ENCODE measurements at places on chromosomes 3 and 15.

DNA sequence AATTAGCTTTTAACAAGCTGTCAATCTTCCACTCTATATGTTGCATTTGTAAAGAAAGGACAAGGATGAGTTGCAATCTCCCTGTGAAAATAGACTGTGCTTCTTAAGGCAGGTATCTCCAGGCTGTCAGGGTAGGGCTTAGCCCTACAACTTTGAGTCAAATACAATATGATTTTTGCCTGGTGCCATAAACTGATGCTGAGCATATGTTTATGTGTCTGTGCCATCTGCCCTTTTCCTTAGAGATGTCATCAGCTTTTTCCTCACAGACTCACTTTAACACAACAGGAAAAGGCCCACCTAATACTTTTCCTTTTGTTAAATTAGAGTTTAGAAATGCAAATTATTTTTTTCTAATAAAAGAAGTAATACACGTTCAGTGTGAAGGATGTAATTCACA, 548.3 kb downstream of the NLGN1 start:
- no peaks in the 10 kb centered on the region for H3K36me3 ChIP-seq
- DNase-seq = no peak
- H3K27me3 ChIP-seq = no peaks in the 10 kb centered on the region

GRCh38 chr3:67808906-67809305, 154.5 kb upstream of the SUCLG2 start:
- no peaks in the 10 kb centered on the region for H3K27me3 ChIP-seq
- no peaks in the 10 kb centered on the region for H3K4me1 ChIP-seq
- no peak overlapping the region for H3K4me3 ChIP-seq
- no peaks in the 10 kb centered on the region for H3K36me3 ChIP-seq
- no peak for DNase-seq
- no peak overlapping the region for H3K27ac ChIP-seq

- H3K27me3 ChIP-seq = peaks cover 4% of the 10 kb centered on the region
- no peak for DNase-seq
- no peaks in the 10 kb centered on the region for H3K36me3 ChIP-seq
- no peak within 1 kb of the TSS for H3K27ac ChIP-seq
Measured at GRCh38 chr3:119660474-119661440, at the start of gene POPDC2. TSS of gene POPDC2 (minus strand) at chr3:119660589. CDS start at chr3:119660423, 166 bp downstream.

DNA sequence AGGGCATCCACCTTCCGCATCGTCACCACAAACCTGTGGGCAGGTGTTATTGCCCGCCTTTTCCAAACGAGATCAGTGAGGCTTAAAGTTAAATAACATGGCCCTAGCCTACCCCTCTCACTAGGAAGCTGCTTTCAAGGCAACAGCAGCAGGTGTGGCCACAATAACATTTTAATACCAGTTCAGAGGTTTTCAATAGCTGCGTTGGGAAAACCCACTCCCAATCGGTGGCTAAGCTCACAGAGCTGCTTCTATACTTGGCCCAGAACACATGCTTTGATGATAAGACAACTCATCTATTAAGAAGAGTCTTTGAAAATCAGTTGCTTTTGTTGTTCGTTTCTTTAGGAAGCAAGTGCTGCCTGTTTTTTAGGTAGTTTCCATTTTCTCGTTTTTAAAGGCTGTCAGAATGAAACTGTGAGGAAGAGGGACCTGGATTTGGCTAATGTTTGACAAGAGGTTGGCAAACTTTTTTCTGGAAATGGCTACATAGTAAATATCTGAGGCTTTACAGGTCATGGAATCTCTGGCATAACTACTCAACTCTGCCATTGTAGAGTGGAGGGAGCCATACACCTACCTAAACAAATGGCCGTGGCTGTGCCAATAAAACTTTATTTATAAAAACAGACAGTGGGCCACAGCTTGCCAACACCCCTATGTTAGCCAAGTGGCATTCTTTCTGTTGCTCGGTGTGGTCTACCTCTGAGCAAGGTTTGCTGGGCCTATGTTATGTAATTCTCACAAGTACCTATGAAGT, 179.6 kb downstream of the FEZF2 start:
- H3K27ac ChIP-seq = no peak overlapping the region
- H3K4me1 ChIP-seq = no peaks in the 10 kb centered on the region
- DNase-seq = no peak
- H3K4me3 ChIP-seq = no peak overlapping the region

GRCh38 chr15:41484937-41485625, 8.6 kb upstream of the ITPKA start:
- no peak overlapping the region for H3K4me3 ChIP-seq
- no peak overlapping the region for H3K27ac ChIP-seq
- peaks cover 11% of the 10 kb centered on the region for H3K27me3 ChIP-seq
- peaks cover 15% of the 10 kb centered on the region for H3K4me1 ChIP-seq
- peaks cover 19% of the 10 kb centered on the region for H3K36me3 ChIP-seq

DNA sequence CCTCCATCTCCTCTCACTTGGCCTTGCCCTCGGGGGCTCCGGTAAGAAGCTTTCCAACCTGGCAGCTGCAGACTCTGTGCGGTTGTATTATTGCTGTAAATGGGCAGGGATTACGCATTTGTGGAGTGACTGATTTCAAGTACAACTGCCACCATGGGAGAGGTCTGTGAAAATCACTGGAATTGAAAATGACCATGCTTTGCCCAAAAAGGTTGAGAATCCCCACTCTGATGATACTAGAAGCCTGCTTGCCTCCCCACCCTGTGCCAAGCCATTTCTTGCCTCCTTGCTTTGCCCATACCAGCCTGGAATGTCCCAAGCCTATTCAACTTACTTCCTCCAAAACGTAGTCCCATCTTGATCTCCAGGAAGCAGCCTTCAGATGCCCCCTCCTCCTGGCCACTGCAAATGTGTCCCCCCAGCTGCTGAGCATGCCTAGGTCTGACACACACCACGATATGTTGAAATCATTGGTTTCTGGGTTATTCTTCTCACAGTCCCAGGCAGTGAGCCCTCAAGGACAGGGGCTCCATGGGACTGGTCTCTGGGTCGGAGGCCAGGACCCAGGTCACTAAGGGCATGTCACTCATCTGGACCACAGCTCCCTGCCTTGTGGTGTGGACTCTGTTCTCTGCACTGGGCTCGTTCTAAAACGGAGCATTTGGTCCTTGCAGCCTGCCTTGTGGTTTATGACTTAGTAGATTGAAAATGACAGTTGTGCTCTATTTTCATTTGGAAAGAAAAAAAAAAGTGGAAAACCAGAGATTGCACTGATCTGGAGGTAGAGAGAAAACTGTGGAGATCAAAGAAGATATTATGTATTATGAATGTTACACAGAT, 42.9 kb downstream of the SMAD3 start:
- H3K4me1 ChIP-seq = peaks cover 37% of the 10 kb centered on the region
- no peak overlapping the region for H3K4me3 ChIP-seq
- no peaks in the 10 kb centered on the region for H3K36me3 ChIP-seq

- no peak overlapping the region for H3K4me3 ChIP-seq
- H3K27me3 ChIP-seq = peaks cover 4% of the 10 kb centered on the region
- H3K4me1 ChIP-seq = peaks cover 17% of the 10 kb centered on the region
- H3K36me3 ChIP-seq = no peaks in the 10 kb centered on the region
- DNase-seq = no peak
- H3K27ac ChIP-seq = peak overlapping the region; percentile 85
Measured at GRCh38 chr3:191350396-191351090, 20.2 kb upstream of the UTS2B start.

DNA sequence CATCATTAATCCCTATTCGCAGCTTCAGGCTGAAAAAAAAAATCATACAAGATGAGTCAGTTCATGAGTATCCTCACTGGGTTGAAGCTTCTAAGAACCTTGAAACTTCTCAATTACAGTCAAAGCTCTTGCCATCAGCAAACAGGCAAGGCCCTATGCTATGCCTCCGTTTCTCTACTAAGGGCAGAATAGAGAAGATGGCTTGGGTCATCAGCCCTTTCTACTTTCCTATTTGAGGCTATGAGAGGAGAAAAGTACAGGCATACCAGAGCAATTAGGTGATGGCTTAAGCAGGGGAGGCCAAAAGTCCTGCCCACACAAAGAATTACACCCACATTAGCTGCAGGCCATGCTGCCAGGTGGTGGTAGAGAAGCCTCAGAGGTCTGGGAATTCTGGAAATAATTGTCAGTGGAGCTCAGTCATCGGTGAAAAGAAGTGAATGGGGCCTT, 89.0 kb downstream of the MRPL46 start:
- no peak overlapping the region for H3K27ac ChIP-seq
- DNase-seq = no peak
- no peaks in the 10 kb centered on the region for H3K36me3 ChIP-seq
- no peaks in the 10 kb centered on the region for H3K4me1 ChIP-seq
- no peak overlapping the region for H3K4me3 ChIP-seq

DNA sequence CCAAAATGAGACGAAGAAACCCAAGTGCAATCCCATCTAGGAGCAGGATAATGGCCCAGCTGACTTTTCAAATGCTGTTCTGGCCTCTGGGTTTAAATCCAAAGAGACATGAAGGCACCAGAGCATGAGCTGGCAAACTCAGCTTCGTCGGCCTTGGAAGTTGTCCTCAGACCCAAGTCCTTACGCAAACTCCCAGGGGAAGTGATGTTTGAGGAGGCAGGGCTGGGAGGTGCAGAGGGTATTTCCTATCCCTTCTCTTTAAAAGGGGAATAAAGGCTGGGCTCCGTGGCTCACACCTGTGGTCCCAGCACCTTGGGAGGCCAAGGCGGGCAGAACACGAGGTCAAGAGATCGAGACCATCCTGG, 68.9 kb upstream of the HERC1 start:
- H3K36me3 ChIP-seq = no peaks in the 10 kb centered on the region
- H3K27ac ChIP-seq = no peak overlapping the region
- H3K4me1 ChIP-seq = peaks cover 29% of the 10 kb centered on the region
- DNase-seq = no peak
- no peak overlapping the region for H3K4me3 ChIP-seq
- no peaks in the 10 kb centered on the region for H3K27me3 ChIP-seq

DNA sequence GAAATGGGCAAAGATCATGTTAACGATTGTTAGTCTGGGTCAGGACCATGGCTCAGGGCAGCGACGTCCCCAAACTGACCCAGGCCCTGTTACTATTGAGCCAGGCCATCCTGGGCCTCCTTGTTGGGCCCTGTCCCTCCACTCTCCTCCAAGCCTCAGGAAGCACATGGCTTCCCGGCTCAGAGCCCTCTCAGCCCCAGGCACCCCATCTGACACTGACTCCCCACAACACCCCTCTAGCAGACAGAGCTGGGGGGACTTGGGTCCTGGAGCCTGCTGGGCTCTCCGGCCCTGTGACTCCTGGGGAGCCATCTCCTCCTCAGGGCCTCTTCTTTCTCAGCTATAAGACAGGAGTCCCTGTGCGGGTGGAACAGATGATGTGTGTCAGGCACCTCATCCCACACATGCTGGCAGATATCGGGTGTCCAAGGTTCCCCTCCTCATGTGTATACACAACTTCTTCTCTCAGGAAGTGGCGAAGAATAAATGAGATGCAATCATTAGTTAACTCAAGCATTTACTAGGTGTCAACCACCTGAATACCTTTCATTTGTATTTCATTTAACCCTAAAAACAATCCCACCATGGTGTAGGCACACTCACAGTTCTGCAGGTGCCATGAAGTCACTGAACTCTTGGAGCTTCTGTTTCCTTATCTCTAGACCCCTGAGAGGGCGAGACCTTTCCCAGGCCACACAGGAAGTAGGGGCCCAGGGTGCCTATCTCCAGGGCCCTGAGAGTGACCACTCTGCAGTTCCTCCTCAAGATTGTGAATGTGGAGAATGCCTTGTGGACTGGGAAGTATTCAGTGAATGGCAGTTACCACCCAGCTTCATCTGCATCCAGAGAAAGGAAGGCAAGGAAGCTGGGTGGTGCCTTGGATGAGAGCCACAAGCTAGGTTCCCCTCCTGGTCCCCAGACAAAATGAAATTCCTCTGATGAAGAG, 282.5 kb upstream of the TLE3 start:
- no peak overlapping the region for H3K4me3 ChIP-seq
- H3K4me1 ChIP-seq = peaks cover 22% of the 10 kb centered on the region
- DNase-seq = no peak
- peaks cover 6% of the 10 kb centered on the region for H3K27me3 ChIP-seq

DNA sequence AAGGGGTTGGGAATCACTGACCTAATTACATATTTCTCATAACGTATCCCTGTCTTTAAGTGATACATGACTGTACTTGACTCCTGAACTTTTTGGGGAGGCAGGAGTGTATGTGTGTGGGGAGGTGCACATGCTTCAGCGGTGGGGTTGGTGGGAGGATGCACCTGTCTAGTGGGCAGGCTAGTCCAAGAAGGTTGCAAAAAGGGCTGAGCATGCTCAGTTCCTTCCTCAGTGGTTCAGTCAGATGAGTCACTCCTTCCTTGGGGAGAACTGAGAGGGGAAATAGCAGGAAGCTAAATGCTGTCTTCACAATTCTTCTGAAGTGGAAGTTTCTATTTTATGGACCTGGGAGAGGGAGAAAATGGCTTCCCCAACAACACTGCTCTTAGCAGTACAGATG, 24.6 kb upstream of the AP4E1 start:
- no peak overlapping the region for H3K4me3 ChIP-seq
- peaks cover 2% of the 10 kb centered on the region for H3K4me1 ChIP-seq
- H3K27ac ChIP-seq = no peak overlapping the region
- H3K36me3 ChIP-seq = no peaks in the 10 kb centered on the region
- no peaks in the 10 kb centered on the region for H3K27me3 ChIP-seq

DNA sequence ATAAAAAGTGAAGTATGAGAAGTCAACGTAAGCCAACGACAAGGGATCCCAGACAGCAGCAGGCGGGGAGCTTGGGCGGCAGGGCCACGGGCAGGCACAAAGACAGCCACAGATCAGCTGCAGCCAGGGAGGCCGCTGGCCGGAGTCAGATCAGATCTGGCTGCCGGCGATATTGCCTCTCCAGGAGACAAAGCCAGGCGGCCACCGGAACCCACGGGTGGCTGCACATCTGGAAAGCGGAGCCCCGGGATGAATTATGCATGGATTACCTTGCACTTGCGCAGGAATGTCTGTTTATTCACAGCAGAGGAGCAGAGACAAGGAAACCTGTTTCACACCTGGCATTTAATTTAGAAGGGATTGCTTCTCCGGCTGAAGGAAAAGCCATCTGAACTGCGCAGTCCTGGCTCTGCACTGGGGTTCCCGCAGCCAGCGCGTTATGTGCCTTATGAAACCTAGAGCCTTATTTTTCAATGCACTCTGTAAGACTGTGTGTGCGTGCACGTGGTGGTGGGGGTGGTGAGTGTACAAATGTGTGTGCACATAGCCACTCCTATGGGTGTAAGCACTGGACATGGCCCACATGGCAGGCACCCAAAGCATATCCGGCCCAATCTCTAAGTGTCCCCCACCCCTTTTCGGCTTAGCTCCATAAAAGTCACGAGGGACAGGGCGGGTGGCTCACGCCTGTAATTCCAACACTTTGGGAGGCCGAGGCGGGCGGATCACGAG, 427.8 kb upstream of the MCTP2 start:
- DNase-seq = no peak
- no peak overlapping the region for H3K4me3 ChIP-seq
- H3K36me3 ChIP-seq = no peaks in the 10 kb centered on the region
- no peaks in the 10 kb centered on the region for H3K27me3 ChIP-seq

DNA sequence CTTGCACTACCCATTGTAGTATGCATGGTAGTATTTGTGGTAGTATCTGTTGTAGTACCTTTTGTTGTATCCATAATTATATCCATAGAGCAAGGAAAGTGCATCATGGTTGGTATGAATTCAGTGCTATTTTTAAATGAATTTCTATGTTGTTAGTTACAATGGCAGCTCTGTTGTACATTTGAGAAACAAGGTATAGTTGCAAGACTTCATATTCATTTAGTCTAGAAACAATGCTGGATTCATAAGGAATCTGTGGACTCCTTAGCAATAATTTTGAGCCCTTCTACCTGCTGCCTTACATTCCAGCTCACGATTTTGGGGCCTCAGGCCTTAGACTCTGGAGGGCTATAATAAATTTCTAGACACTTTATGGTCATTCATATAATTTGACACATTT, 141.8 kb downstream of the FAM43A start:
- peaks cover 2% of the 10 kb centered on the region for H3K27me3 ChIP-seq
- no peaks in the 10 kb centered on the region for H3K36me3 ChIP-seq
- no peak for DNase-seq
- no peak overlapping the region for H3K27ac ChIP-seq
